ENCODE measurements at places on chromosomes 5 and 9.

DNA sequence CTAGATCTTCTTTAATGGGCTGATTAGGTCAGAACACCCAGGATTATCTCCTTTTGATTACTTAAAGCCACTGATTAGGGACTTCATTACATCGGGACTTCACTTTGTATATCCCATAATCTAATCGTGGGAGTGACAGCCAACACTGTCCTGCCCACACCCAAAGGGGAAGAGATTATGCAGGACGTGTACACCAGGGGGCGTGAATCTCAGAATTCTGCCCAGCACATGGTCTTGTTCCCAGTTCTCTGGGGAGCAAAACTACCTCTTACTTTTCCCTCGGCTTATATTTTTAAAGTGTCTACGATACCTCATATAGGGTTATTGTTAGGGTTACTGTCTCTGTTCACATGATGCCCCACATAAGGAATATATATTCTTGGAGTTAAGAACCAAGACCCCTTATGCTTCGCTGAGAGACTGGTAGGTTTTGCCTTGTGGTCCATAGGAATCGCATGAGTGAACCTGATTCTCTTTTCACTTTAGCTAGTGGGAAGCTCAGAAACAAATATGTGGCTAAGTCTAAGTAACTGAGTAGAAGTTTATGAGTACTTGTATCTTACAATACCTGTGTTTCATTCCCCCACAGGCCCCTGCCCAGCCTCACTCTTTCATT lies 192.7 kb downstream of the GNA14 start:
- no peak for DNase-seq

GRCh38 chr9:99977033-99977792 lies 70.8 kb downstream of the STX17 start:
- DNase-seq = no peak

- DNase-seq = no peak
These were observed 1093.9 kb upstream of the CDH6 start for GRCh38 chr5:30099634-30100033.

DNA sequence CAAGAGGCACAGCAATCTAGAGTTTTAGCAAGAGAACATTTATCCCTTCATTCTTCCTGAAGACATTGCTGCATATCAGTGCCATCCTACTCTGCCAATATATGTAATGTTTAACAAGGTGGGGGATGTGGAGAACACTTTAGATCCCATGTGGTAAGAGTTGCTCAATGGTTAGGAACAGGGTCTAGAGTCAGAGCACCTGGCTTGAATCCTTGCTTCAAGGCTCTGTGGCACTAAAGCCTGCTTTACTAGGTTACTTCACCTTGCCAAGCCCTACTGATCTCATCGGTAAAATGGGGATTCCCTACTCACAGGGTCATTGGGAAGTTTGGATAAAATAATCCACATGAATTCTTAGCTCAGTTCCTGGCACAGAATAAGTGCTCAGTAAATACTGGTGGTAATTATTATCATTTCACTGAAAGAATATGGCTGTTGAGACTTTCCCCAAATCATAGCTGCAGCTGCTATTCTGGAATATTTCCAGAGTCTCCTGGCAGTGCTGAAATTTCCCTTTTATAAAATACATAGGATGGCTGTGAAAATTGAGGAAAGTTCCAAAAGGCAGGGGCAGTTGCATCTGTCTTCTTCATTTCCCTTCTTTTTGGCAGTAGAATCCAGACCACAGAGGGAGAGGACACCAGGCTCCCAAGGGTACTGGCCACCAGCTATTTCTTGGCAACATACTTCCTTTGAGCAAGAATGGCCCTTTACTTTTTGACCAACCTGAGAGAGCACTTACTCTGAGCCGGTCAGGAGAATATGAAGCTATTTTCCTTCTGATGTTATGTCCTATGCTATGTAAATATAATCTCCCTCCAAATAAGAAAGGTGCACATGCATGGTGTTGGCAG lies 142.8 kb downstream of the PALM2AKAP2 start:
- DNase-seq = no peak

GRCh38 chr5:149940941-149941644 lies 3.5 kb downstream of the PDE6A start:
- no peak for DNase-seq

DNA sequence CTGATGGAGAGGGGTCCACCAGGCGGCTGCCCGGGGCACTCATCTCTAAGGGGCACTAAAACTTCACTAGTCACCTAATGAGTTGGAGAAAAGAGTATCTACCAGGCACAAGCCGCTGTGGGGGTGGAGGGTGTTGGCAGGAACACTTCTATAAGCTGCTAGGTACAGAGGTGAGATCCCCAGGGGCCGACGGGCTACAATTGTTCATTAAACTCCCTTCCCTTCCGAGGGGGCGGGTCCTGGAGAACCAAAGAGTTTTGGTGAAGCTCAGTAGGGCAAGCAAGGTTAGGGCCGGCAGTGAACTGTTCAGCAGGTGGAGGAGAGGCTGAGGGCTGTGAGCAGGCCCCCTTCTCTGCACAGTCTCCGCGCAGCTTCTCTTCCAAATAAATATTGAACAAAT lies 78.7 kb upstream of the ARAP3 start:
- no peak for DNase-seq
